Posterior cingulate gyrus (tissue), 11 donors: ENCODE measurements at places on chromosomes 1 and 21.
A peak's percentile ranks its signal among the peaks of the same experiment; 100 is the strongest.

DNA sequence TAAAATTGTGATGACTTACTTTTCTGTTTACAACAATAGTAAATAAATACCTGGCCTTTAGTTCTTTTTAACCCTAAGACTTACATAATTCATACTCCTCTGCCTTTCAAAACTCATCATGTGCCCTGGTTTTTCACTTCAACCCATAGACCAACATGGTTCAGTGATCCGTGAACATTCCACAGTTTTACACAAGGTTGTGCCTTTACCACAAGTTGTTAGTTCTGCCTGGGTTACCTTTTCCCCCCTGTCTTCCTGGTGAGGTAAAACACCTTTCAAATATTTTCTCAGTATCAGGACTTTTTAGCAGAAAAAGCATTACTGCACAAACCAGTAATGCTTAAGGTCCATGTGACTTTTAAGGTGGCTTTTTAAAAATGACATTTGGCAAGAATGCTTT is 1466.4 kb downstream of the PLA2G4A start:
- no peak for DNase-seq

- DNase-seq, result no peak
Measured at GRCh38 chr1:196355206-196355786, 252.9 kb downstream of the KCNT2 start.

DNA sequence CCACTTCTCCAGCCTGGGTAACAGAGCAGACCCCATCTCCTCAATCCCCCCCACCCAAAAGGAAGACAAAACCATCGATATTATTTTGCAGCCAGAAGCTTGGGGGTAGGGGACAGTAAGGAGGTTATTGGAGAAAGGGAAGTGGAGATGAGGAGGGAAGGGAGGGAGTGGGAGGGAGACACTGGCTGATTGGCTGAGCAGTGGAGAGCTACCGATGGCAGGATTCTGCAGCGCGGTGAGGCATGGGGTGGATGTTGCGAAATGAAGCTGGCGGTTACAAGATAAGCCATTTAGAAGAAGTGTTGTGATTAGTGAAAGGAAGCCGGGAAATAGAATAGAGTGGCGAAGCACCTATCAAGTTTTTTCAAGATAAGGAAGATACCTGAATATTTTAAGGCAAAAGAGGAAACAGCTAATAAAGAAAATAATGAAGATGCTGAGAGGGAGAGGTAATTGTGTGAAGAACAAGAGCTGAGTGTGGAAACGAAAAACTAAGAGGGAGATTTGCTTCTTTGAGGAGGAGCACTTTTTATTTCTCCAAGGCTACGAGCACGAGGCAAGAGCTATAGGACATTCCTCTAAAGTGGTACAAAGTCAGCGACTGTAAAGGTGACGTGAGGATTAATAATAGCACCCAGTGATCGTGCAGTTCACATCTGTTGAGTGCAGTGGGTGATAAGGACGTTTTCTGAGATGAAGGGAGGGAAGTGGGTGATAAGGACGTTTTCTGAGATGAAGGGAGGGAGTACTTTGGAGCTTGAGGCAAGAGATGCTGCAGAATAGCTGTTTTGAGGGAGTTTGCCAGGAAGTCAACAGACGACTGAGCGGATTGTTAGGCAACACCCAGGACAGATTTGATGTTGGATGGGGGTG is 103.2 kb upstream of the KIF26B start:
- DNase-seq, result no peak

- DNase-seq, result no peak
Measured at GRCh38 chr1:211928993-211929637, 98.6 kb upstream of the LPGAT1 start.

GRCh38 chr1:47161298-47162040 is 24.2 kb downstream of the CYP4A22 start:
- DNase-seq, result no peak

DNA sequence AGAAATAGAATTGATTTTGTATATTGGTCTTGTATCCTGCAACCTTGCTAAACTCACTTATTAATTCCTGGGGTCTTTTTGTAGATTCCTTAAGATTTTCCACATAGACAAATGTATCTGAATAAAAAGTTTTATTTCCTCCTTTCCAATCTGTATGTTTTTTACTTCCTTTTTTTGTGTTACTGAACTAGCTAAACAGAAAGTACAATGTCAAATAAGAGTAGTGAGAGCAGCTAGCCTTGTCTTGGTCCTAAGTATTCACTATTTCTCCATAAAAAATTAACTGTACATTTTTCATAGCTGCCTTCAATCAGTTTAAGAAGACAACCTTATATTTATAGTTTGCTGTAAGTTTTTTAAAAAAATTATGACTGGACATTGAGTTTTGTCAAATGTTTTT is 74.9 kb downstream of the FASLG start:
- no peak for DNase-seq

DNA sequence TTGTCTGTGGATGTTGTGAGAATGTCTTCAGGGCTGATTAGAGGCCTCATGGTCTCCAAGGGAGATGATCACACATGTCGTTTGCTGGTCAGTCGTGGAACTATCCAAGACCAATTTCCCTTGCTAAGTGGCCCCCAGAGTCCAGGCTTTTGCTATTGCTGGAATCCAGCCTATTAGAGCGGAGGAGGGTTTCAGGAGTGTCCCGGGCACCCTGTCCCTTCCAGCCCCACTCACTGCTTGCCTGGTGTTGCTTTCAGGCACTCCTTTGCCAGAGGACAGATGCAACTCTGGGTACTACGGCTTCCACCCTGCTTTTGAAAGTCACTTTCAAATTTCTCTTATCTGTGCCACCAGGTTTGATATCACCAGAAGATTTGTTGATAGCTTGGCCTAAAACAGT is 149.1 kb downstream of the NOS1AP start:
- DNase-seq, result no peak

DNA sequence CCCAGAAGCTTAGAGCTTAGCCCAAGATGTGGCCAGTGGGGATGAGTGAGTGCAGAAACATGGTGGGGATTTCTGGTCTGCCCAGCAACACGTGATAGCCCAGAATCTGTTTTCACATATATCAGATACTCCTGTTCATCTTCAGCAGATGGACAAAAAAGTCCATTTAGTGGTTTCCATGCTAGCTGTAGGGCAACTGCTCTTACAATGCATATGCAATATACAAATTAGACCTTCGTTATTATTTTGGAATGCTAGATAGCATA is 96.9 kb upstream of the SGIP1 start:
- no peak for DNase-seq

- no peak for DNase-seq
Measured at GRCh38 chr1:161678500-161678899, 15.6 kb downstream of the FCGR2B start.

DNA sequence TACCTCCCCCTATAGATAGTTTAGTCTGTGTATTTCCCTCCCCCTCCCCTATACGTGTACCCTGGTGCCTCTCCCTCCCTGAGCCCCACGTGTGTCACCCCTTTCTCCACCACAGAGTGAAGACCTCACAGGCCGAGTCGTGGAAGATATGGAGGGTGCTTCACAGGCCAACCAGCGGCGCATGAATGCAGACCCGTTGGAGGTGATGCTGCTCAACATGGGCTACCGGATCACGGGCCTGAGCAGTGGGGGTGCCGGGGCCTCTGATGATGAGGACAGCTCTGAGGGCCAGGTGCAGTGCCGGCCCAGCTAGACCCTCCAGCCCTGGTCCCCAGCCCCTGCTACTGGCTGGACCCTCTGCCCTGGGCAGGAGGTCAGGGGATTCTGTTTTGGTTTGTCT is 15.9 kb upstream of the TMEM222 start:
- peak; percentile 64 for DNase-seq

GRCh38 chr1:3992103-3992556 is 92.1 kb upstream of the C1orf174 start:
- DNase-seq, result no peak

DNA sequence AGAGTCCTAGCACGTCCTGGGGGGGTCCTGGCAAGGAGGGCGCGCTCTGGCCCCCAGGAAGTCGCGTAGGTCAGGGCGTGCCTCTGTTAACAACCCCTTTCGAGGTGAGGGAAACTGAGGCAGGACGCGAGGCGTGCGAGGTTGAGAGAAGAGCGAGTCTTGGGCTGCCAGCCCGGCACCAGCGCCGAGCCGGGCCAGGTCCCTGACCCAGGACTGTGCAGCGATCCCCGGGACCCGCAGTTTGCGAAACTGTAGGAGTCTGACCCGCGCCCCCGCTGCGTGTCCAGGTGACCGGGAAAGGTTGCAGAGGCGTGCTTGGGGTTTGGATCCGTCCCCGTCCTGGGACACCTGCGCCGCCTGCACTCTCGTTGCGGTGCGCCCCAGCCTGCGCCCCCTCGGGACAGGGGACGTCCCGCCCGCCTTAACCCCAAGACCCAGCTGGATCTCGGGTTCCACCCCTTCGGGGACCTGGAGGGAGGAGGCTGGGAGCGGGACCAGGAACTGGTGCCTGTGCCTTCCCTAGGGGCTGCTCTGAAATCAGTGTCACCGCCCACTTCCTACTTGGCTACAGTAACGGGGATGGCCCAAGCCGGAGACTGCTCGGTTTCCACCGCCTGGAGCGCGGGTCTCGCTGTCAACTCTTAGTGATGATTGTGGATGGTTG is 493 bp downstream of the DISC1 start:
- peak; percentile 44 for DNase-seq

- no peak for DNase-seq
Measured at GRCh38 chr1:4428711-4429110, 225.7 kb upstream of the AJAP1 start.

GRCh38 chr1:15176898-15177665 is 23.5 kb downstream of the TMEM51 start:
- DNase-seq, result no peak

GRCh38 chr1:14855268-14855667 is 256.8 kb downstream of the KAZN start:
- DNase-seq, result no peak

GRCh38 chr1:81073580-81073979 is 727.2 kb upstream of the ADGRL2 start:
- no peak for DNase-seq

DNA sequence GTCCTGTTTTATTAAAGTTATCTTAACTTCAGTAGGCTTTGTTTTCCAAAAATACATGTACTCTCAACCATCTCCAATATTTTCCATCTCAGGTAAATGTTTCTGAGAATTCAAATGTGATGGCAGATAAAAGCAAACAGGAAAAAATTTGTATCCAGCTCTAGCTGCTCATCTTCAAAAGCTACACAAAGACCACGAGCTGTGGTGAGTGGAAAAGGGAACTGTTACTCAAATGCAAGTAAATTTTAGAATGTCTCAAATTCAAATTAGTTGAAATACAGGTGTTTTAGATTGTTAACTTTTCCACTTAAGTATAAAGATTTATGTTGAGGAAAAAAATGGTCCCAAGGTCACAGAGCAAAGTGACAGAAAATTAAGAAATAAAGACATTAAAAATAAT is 216.0 kb downstream of the SLC45A1 start:
- no peak for DNase-seq

GRCh38 chr1:56569661-56570060 is 9.7 kb downstream of the PLPP3 start:
- no peak for DNase-seq

- no peak for DNase-seq
Measured at GRCh38 chr1:12012560-12013316, 6.6 kb upstream of the MIIP start.
